ENCODE measurements at places on chromosomes 2 and 18.

DNA sequence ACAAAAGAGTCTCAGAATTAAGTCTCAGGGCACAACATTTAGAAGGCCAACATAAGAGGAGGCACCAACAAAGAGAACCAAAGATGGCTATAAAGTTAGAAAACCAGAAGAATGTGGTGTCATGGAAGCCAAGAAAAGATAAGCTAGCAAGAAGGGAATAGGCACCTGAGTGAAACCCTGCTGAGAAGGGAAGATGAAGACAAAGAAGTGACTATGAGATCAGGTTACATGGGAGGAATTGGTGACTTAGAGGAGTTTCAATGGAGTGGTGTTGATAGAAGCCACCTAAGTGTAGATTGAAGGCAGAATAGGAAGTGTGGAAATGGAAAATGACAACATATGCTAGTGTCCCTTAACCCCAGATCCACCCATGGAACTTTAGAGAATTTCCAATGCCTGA, 327.6 kb upstream of the KCNJ3 start:
- no peak for DNase-seq

GRCh38 chr2:184481865-184482264, 116.5 kb upstream of the ZNF804A start:
- DNase-seq, result no peak

DNA sequence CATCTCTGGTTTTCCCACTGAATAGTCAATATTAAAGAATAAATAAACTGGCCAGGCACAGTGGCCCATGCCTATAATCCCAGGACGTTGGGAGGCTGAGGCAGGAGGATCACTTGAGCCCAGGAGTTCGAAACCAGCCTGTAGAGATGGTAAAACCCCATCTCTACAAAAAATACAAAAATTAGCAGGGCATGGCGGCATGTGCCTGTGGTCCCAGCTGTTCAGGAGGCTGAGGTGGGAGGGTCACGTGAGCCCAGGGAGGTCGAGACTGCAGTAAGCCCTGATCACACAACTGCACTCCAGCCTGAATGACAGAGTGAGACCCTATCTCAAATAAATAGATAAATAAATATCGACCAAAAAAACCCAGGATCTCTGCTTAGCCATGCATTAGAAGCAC, 50.2 kb upstream of the BIN1 start:
- DNase-seq, result no peak

GRCh38 chr2:98730707-98731040, 258 bp downstream of the MGAT4A start:
- DNase-seq, result no peak

GRCh38 chr2:121613774-121614173, 35.5 kb downstream of the CLASP1 start:
- no peak for DNase-seq

DNA sequence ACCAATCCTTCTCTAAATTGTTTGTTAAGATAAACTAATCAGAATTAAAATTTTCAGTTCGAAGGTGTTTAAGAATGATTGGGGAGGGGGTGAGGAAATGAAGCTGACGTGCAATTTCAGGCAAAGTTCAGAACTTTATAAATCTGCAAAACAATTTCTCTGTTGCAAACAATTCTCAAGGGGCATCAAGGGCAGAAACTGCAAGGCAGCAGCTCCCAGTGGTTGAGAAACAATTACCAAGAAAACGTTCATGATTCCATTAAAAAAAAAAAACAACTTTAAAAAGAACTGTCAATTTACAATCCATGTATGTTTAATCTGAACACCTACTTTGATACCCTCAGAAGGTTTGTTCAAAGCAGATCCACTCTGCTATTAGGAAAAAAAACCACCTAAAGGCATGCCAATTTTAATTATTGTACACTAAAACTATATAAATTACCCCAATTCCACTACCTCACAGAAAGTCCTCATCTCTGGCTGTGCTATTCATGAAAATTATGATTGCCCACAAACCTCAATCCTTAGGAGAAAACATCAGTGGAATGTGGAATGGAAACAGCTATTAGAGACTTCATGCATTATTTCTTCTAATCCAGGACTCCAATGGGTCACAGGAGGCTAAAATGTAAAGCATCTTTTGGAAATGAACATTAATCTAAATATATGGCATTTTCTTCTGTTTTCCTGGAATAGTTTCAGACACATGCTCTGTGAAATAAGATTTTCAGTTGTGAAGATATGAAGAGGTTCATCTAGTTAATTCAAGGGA, 119.9 kb upstream of the ACVR1C start:
- no peak for DNase-seq

DNA sequence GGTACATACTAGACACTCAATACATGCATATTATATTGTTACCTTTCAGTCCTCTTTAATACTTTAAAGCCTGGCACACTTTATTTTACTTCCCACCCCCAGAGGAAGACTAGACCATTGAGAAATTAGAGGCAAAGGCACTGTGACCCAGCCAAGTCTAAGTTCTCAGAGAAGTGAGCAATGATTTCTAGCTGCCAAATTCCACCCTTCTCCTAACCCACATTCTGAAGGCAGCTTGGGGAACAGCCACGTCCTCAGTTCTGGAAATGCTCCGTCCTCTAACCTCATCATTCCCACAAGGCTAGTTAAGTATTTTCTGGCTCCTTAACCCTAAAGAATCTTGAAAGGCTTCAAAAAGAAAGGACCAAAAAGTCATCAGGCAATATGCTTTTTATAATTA, 86.6 kb downstream of the COL5A2 start:
- no peak for DNase-seq

- no peak for DNase-seq
These were observed 52.1 kb downstream of the SPRED2 start for GRCh38 chr2:65380255-65380654.

- DNase-seq, result peak; percentile 62
These were observed 111.4 kb downstream of the FTCDNL1 start for GRCh38 chr2:199739413-199740110.

DNA sequence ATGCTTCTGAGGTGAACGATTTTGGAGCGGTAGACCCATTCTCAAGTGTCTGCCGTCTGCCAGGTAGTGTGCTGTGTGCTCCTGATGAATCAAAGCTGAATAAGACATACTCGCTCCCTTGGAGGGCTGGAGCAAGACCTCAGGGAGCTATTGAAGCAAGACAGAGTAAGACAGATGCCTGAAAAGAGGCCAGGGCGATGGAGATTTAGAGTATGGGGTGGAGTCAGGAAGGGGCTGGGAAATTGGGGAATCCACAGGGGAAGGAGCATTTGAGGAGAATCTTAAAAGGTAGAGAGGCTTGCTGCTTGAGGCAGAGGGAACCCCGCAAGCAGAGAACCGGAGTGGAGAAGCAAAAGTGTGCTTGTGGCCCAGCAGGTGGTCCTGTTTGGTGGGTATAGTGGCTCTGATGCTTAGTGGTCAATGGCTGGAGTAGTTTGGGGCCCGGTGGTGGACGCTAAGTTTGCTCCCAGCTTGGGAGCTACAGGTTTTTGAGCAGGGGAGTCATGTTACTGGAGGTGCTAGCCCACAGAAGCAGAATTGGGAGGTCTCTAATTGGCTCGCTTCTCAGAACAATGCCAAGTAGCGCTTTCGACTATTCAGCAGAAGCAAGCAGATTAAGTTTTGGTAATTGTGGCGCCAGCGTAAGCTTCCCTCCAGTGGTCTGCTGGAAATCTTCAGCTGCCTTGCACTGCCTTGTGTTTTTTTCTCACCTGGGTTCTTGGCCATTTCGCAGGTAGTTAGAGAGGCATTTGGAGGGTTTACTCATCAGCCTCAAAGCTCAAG, 2.0 kb downstream of the CNNM4 start:
- DNase-seq, result no peak

GRCh38 chr2:197088694-197089093, 162.2 kb upstream of the PGAP1 start:
- no peak for DNase-seq

DNA sequence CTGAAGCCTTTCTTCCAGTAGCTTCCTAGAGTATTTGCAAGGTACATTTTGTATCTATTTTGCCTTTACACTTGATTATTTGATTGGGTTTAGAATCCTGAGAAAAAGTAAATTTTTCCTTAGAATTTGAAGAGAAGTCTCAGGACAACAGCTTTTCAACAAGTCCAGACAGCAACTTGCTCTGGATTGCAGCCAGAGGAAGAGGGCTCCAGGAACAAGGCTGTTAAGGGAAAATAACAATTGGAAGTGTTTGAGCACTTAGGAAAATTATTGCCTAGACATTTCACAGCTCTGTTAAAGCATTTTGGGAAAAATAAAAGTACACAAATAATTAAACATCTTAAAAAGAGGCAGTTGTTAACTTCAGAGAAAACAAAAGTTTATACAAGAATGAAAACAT, 58.3 kb upstream of the RAPGEF4 start:
- DNase-seq, result no peak

GRCh38 chr2:75003276-75003675, 44.8 kb downstream of the POLE4 start:
- no peak for DNase-seq

DNA sequence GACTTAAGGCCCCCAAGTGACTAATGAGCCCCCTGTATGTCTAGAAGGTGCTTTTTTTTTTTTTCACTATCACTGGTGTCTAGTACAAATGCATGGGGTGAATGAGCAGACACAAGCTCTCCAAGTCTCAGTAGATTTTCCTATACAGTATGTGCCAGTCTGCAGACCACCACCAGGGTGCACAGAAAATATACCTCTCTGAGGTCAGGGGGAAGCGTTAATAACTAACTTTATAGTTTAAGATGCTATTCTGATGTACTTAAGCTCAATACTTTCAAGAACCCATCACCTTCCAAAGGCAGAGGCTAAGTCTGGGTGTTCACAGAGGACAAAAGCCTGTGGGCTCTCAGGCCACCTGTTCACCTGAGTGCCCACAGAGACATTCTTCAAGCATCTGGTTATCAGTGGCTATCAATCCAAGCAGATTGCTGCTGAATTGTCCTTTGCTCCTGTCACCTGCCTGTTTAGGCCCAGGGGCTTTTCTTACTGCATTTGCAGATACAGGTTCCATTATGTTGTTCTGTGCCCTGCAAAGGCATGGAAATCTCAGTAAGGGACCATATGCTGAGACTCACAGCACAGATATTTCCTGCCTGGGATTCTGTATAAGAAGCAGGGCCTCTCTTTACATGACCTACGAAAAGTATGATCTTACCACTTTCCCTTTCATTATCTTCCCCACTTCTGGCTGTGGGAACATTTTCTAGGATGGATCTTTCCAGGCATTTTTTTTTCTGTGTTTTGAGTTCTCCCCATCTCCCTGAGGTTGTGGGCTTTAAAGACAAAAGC, 534.6 kb downstream of the TNS1 start:
- no peak for DNase-seq

DNA sequence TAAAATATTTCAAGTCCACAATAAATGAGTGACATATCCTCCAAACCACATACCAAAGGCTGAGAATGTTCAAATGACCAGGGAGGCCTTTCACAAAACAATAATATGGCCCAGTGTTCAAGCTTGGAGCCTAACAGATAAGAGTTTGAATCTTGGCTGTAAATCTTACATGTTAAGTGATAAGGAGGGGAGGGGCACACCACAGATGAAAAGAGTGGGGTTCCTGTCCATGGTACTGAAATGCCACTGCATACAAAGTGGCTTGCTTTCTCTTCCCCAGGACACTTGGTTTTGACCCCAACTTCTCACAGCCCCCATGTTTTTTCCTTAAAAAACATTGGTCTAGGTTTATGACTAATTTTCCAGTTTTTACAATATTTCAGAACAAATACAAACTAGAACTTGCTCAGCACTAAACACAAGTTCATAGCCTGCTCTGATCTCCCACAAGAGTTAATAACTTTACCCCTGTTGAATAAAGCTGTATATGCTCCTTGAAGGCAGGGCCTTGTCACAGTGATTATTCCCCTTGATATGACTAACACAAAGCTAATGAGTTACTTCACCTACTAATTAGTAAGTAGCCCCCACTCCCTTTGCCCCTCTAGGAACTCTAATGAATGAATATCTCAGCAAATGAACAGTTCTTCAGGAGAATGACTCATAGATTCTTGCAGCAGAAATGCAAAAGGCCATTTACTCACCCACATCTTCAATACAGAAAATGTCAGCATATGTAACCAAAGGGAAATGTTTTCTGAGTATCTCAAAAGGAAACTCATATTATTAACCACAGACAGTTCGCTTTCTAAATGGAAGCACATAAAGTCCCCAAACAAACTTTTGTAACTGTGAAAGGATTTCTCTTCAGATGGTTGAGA, 142.2 kb downstream of the SATB2 start:
- no peak for DNase-seq

DNA sequence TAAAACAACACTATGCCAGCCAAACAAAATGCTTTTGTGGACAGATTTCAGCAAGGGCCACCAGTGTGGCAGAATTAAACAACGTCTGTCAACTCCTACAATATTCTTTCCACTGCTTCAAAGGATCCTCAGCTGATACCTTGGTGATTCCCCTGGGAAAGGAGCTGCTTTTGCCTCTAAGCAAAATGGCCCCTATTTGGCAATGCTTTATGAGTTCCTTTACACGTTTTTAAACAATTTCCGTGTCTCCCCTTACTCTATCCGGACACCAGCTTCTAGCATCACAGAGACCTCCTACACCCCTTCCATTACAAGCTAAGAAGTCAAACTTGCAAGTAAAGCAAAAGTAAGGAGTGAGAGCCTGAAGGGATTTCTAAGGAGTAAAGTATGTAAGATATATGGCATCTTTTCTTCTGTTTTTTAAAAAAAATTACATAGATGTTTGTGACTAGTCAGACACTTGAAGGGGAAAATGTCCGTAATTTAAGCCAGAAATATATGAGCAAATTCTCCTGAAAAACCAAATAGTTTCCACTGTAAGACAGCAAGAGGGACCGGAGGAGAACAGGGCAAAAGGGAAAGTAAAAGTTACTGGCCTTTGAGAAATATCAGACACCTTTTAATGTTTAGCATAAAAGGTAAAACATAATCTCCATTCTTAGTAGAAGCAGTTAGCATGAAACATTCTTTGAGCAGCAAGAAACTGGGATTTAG, 1.9 kb downstream of the SOS1 start:
- no peak for DNase-seq

GRCh38 chr2:118880501-118880900, 33.1 kb upstream of the EN1 start:
- DNase-seq, result no peak

GRCh38 chr2:12606472-12607000, 110.2 kb upstream of the TRIB2 start:
- DNase-seq, result peak; percentile 47

- DNase-seq, result no peak
These were observed 28.6 kb upstream of the DAPL1 start for GRCh38 chr2:158766524-158766923.

DNA sequence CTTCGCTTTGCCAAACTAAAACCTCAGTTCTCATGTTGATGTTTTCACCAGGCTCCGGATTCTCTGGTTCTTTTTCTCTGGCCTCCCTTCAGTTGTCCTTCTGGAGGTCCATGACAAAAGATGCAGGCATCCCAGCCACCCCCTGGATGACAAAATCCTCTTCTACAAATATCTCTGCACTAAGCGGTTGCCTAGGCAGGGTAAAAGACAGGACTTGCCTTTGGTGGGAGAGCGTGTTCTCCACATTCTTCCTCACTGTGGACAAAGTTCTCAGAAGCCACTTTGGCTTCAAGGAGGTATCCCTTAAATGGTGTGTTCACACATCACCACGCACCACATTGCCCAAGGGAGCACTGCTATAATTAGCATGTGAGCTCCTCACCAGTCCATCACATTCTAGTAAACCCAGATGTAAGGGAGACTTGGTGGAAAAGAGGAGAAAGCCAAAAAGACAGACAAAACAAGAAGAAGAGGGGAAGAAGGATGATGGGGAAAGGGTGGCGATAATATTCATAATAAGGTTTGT, 23.6 kb upstream of the MRPL33 start:
- DNase-seq, result no peak

Measured in SK-N-DZ (cell line).